NCI-H2081 (cell line): ENCODE measurements at places on chromosomes 5 and 9.
A peak's percentile ranks its signal among the peaks of the same experiment; 100 is the strongest.

DNA sequence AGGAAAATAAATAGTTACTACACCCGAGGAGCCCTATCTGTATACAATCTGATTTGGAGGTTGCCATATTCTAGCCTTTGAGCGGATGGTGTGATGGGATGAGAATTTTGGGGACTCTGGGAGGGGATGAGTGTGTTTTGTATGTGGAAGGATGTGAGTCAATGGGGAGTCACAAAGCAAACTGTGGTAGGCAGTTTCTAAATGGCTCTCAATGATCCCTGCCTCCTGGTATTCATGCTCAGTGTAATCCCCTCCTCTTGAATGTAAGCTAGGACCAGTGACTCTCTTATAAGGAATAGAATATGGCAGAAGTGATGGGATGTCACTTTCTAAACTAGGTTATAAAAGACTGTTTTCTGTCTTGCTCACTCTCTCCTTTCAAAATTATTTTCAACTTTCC lies 205.7 kb upstream of the RIOK2 start:
- DNase-seq = no peak

DNA sequence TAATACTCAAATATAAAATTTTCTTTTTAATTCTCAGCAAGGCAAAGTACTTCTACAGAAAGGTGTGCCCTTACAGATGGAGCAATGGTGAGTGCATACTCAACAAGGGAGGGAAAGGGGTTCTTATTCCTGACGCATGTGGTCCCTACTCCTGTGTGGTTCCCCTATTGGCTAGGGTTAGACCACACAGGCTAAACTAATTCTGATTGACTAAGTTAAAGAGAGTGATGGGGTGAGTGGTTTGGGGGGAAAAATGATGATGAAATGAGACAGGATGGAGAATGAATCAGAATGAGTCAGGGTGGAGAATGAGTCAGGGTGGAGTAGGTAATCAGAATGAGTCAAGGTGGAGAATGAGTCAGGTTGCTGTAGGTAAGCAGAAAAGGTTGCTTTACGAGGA lies 22.9 kb upstream of the HMGCS1 start:
- DNase-seq = no peak

DNA sequence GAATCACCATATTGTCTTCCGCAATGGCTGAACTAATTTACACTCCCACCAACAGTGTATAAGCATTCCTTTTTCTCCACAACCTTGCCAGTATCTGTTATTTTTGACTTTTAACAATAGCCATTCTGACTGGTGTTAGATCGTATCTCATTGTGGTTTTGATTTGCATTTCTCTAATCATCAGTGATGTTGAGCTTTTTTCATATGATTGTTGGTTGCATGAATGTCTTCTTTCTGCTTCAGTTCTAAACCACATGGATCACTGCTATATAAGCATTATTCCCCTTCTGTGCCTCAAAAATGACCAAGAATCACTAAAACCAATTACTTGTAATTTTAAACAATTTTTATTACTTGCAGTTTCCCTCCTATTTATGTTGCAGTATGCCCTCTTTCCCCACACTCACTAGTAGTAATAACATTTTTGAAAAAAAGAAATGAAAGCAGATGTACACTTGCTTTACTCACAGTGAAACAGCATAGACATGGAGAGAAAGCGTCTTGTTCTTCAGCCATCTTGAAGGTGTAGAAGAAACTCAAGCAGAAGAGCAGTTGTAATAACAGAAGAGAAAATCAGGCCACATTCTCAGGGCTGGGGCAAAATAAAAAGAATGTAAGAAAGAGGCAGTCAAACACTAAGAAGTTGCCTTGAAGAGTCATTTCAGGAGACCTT lies 4.5 kb upstream of the TMEM252 start:
- no peak for DNase-seq

- no peak for DNase-seq
These were observed 35.8 kb downstream of the C5orf15 start for GRCh38 chr5:133932441-133933168.

DNA sequence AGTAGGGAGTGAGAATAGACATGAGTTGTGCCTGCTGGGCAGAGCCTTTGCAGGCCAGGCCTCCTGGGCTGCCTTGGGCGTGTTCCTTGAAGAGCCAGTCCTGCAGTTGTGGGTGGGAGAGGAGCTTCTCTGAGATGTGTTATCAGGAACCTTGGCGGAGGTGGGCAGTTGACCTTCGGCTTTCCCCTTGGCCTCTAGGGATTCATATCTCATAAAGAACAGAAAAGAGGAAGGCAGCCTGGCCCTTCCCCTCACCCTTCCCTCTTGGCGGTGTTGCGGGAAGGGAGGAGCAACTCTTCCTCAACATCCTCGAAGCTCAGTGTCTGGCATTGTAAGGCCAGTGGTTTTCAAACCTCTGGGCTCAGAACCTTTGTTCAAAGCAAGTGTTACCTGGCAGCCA lies 59.2 kb downstream of the DAPK1 start:
- DNase-seq = no peak

DNA sequence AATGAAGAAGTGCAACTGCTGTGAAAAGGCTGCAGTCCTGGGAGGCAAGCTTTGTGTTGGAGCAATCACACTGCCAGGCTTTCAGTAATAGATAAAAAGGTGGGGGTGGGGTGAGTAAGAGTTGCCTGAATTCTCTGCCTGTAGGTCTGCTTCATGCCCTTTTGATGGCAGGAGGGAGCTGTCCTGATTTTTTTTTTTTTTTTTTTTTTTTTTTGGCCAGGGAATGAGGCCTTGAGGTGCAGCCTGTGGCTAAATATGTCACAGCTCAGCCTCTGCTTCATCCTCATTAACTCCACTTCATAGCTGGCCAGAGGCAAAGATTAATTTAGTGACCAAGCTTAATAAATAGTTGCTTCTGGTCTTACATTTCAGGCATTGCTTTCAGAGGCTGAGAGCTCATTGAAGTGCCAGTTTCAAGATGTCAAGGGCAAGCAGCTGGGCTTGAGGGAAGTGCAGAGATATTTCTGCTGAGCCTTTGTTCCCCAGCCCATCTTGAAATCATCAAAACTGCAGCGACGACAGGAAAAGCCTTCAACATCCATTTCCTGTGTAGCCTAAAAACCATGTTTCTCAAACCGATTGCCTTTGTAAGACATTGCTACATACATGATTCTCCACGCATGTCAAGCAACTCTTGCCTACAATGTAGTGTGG lies 134.7 kb downstream of the MACIR start:
- no peak for DNase-seq

DNA sequence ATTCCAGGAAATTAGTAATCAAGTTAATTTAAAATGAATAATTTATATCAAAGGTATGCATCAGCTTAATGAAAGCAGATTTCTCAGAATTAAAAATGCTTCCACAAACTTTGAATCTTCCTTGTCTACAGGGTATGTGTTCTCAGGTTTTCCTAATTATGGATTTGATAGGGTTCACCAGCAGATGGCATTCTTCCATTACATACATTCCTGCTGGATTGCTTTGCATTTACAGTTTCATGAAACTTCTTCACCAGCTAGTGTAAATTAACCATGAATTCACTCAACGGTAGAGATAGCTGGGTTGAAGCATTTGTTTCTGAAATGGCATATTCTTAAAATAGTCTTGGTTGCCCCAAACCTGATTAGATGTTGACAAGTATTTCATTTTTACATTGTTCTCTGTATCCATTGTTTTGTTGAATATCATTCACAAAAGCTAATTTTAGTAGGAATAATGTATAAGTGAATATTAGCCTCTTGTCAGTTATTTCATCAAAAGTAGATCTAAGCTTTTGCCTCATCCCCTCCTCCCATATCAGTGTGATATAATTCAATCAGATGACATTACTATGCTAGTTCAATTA lies 68.7 kb upstream of the WDR41 start:
- DNase-seq = peak; percentile 62

- DNase-seq = no peak
These were observed 3.8 kb downstream of the ANXA6 start for GRCh38 chr5:151153766-151154272.

DNA sequence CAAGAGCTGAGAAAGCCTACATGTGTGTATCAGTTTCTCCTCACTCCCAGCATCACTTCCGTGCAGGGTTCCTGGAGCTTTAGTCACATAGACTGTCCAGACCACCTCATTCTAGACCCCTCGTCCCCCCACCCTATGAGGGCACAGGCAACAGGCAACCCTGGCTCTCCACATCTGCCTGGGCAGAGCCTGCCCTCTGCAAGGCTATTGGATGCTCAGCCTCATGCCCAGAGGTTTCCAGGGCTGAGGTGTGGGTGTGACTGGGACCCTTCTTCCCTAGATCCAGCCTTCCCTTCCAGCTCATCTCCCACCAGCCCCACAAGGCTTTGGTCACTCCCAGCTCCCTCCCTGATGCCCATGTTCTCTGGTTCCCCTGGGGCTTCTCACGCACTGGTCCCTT lies 161.4 kb downstream of the PAX5 start:
- DNase-seq = no peak

GRCh38 chr9:135664266-135664665 lies 1.2 kb downstream of the LCN9 start:
- no peak for DNase-seq

DNA sequence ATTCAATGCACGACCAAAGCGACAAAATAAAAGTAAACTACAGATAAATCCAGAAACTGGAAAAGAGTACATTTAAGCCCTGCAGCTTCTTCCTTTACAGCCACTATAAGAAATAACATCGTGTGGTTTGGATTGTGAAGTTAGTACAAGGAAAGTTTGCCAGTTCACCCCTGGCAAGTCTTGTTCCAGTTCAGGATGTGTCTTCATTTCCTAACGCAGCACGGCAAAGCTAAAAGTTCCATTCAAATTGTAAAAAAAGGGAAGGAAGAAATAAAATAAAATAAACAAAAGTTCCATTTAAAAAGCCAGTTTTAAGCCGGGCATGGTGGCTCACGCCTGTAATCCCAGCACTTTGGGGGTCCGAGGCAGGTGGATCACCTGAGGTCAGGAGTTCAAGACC lies 83.3 kb upstream of the RETREG1 start:
- DNase-seq = no peak

- no peak for DNase-seq
These were observed 131.2 kb upstream of the KLF4 start for GRCh38 chr9:107620801-107621200.

DNA sequence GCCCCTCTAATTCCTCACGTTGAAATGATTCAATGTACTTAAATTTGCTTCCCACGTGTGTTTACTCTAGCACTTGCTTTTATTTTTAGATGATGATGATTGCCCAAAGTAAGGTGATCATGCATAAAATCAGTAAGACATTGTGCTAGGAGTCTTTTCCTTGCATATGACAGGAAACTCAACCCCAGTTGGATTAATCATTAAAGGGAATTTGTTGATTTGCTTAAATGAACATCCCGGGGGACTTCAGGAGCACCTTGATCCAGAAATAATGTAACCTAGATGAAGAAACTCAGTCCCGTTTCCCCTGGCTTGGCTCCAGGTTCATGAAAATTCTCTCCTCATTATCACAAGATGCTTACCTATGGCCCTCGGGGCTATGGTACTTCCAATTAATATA lies 106.1 kb upstream of the STC2 start:
- no peak for DNase-seq

DNA sequence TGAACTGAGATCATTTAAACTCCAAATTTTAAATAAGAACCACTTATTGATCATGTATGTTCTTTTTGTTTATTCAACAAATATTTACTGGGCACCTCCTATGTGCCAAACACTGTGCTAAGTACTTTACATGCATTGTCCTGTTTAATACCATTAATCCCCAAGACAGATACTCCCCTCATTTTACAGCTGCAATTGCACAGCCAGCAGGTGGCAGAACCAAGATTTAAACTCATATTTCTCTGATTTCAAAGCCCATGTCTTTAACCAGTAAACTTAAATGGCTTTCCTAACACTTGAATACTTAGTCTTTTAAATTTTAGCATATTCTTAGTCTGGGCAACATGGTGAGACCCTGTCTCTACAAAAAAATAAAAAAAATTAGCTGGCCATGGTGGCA lies 43.4 kb upstream of the KIAA1958 start:
- no peak for DNase-seq

- no peak for DNase-seq
These were observed 464.6 kb upstream of the ACTBL2 start for GRCh38 chr5:57947181-57947580.

GRCh38 chr5:159209438-159210209 lies at the start of gene RNF145:
Gene RNF145 (minus strand): TSS chr5:159209553. CDS start chr5:159203617, 5,936 bp downstream.
- DNase-seq = peak; percentile 78

- no peak for DNase-seq
These were observed 83.9 kb upstream of the NR5A1 start for GRCh38 chr9:124590889-124591641.

DNA sequence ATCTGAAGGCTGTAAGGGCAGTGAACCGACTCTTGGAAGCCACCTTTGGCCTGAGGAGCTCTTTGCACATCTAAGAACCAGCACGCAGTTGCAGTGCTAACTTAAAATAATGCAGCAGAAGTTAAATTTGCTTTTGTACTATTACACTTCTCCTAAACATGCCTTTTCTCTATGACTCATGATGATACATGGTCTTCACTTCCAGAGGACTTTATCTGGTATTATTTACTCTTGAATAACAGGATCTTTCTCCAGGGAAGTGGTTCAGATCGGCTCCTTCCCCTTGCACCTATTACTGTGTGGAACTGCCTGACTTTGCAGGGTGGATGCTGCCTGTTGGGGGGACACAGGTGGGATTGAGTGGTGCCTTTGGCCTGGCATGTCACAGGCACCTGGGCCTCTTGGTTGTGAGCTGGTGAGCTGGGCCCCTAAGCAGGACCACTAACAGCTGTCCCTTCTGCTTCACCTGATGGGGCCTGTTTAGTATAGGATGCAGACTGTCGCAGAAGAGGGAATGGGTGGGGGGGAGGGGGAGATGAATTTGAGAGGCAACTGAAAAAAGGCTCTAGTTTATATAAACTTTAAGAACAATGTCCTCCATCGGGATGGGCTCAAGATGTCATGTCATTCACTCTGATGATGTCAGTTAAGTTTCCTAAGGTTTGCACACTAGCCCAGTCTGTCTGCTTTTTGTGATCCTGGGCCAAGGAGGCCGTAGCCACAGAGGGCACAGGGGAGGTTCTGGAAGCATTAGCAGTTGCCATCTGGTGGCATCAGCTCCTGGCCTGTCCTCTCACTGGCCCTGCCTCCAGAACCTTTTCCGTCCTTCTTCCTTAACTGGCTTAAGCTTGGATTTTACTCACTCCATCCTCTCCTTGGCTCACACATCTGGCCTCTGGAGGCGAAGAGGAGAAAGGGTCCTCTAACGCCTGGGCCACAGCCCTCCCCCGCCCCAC lies 33.9 kb upstream of the GABBR2 start:
- no peak for DNase-seq

DNA sequence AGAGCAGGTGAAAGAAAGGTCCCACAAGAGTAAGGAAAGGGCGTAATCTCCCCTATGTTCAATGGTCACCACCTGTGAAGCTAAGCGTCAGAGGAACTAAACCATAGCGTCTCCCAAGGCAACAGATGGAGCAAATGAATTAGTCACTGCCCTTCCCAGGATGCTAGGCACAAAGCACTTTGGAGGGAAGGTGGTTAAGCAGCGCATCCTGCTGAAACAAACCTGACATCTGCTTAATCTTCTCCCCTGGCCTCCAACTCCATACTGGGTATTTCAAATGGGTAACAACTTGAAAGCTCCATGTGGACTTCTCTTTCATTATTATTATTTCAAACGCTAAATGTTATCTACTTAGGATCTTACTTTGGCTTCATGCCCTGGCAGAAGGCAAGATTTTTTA lies 227.3 kb downstream of the MLLT3 start:
- no peak for DNase-seq
